ENCODE measurements at places on chromosomes 1 and 21.

DNA sequence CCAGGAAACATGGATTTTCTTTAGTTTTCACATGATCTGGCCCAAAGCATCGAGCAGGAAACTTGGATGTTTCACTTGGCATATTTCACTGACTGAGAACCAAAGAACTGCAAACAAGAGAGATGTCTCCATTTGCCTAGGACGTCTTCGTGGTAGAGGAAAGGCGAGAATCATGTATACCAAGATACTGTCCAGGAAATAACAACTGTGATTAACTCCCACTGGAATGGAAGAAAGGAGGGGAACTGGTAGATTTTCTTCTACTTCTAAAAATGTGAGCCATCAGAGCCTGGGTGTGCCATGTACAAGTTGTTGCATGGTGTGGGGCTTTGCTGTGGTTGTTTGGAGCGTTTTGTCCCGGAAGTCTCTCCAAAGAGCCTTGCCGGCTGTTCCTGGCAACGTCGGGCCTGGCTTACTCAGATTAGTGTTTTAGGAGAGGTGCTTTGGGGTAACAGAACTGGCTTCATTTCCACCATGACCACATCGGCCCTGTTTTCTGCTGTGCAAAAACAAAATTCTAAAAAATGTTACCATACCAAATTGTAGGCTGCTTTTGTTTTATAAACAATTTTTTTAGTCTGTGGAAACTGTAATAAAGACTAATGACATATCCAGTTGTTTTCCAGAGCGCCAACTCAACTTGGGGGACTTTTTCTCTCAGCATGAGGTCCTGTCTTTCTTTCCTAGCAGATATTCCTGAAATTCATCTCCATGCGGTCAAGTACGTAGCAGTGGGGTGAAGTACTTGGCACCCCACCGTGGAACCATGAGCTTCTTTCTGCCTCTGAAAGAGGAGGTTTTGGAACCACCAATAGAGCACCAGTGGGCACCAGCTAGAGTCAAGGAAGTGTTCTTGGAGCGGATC lies 118.3 kb downstream of the TM2D1 start:
- no peak for DNase-seq

- DNase-seq, result no peak
These were observed 141.3 kb downstream of the SPATA46 start for GRCh38 chr1:162235241-162235800.

GRCh38 chr1:150621497-150622302 lies 7.7 kb downstream of the ENSA start:
- peak; percentile 17 for DNase-seq

DNA sequence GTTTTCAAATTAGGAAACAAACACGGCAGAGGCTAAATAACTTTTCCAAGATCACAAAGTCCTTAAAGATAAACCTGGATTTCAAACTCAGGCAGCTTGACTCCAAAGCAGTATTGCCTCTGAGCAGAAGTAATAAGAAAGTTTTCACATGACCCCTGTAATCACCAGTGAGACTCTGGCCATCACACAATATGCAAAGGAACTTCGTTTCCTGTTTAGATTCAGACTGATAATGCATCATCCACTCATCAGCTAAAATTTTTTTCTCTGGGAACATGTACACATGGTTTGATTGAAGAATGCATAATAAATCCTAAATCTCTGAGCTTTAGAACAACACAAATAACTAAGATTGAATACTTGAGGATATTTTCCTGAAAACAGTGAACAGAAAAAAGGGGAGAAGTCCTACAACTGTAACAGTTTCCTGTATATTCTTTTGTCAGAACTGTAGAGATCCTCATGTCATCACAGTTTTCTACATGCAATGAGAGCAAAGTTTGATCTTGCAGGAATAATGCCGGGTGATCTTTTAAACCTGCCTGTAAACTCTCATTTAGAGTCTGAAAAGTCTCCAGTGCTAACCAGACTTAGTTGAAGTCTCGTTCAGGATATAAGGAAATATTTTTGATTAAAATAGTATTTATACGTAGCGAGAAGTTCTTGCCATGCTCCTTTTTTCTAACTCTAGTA lies 225.3 kb downstream of the SPATA17 start:
- no peak for DNase-seq

DNA sequence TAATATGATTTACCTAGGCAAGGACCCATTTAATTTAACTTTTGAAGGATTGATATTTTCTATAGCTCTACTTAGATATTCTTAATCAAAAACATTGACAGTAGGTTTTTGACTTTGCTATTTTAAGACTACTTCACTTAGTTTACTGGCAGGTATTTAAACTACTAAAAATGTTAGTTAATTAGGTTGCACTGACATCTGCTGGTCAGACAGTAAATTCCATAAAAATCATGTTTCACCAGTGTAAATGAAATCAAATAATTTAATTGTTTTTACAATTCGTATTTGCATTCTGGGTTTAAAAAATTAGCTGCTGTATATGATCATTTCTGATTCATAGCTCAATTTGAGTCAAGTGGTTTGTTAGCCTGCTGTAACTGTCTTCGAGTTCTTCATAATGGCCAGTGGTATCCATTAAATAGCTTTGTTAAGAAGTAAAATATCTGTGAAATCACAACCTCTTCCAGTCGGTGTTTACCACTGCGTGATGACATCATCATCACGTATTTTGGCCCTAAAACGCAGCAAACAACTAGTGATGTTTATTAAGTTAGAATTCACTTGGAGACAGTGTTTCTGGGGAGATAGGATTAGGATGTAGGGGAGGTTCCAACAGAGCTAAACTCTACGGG lies 26.2 kb downstream of the EXTL2 start:
- DNase-seq, result no peak

- no peak for DNase-seq
These were observed 138.2 kb upstream of the SPAG17 start for GRCh38 chr1:118323246-118323645.

DNA sequence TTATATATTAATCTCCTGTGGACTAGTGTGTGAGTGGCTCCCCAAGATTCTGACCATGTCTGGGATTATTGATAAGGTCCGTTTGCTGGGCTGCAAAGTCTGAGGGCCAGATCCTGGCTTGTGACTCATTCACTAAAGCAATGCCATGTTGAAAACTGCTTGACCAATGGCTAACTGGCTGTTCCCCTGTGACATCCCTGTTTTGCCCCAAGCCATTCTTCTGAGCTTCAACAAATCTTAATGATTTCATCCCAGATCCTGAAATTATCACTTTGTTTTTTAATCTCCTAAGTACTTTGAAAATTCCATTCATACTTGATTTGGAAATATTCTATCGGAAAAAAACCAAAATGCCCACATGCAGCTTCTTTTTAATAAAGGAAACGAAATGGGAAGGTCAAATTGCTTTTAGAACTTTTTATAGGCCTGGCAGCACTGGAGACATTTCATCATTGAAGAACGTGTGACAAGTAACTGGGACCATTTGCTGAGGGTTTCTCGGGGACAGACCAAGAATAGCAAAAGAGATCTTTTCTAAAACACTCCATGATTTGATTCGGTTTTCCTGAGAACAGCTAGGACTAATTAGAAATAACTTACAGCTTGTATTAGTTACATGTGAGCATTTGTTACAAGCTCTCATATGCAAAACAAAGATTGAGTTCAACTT lies 121.3 kb downstream of the TGFB2 start:
- DNase-seq, result no peak

DNA sequence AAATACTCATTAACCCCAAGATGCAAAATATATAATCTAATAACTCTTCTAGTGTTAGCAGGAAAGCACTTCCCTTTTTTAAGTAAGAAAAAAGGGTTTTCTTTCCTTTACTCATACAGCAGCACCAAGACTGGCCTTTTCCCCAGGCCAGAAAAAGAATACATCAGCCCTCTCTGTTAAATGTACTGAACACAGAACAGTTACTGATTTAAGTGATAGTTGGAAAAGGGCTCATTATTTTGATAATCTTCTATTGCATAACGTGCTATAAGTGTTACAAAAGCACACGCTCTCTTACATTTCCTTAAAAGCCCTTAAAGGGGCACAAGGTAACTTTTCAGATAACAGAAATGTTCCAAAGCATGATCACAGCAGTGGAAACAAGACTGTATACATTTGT lies 142.9 kb downstream of the TIAM1 start:
- DNase-seq, result no peak

- DNase-seq, result no peak
These were observed 44.2 kb downstream of the WDR64 start for GRCh38 chr1:241696172-241696814.

DNA sequence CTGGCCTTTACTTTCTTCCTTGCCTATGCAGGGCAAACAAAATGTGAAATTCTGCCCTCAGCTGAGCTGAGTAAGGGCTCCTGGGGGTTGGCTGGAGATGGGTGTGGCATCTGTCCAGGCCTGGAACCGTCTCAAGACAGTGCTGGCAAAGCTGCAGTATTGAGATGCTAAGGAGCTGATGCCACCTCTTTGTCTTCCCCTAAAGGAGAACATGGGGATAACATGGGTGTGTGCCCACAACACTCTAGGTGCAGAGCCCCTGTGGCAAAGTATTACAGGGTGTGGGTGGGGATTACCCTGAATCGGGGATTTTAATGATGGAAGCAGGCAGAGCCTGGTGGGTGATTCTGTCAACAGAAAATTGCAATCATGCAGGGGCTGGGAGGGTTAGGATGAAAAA lies 2.5 kb upstream of the ST3GAL3 start:
- no peak for DNase-seq

- no peak for DNase-seq
These were observed 160.1 kb downstream of the SLC45A1 start for GRCh38 chr1:8477983-8478362.

GRCh38 chr1:36076979-36077573 lies 6.8 kb upstream of the TEKT2 start:
- DNase-seq, result no peak

- DNase-seq, result no peak
These were observed 86.7 kb upstream of the TTC34 start for GRCh38 chr1:2887941-2888855.

DNA sequence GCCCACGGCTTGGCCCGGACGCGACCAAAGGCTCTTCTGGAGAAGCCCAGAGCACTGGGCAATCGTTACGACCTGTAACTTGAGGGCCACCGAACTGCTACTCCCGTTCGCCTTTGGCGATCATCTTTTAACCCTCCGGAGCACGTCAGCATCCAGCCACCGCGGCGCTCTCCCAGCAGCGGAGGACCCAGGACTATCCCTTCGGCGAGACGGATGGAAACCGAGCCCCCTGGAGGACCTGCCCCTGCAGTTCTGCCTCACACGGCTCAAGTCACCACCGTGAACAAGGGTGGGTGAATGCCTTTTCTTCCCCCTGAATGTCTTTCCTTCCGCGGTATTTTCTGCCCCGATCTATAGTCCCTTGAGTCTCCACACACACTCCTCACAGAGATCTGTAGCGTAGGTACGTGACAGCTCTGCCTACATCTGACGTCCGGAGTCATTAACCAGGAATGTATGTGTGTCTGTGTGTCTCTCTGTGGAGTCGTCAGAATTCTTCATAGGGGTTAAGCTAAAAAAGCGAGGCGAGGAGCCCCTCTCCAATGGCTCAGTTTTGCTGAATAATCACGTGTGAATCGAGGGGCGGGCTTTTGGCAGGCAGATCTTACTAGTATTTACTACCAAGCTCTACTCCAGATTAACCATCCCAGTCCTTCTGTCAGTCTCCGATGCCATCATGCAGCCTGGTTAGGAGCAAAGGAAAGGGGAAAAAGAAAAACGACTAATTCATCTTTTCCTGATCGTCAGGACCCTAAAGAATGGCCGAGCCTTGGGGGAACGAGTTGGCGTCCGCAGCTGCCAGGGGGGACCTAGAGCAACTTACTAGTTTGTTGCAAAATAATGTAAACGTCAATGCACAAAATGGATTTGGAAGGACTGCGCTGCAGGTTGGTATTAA lies at the start of gene CDKN2C:
Gene CDKN2C, plus strand, starts transcription at position 635 of the 898 bp plus-strand sequence. Its CDS starts 124 bp downstream, at position 759.
- DNase-seq, result peak; percentile 25

DNA sequence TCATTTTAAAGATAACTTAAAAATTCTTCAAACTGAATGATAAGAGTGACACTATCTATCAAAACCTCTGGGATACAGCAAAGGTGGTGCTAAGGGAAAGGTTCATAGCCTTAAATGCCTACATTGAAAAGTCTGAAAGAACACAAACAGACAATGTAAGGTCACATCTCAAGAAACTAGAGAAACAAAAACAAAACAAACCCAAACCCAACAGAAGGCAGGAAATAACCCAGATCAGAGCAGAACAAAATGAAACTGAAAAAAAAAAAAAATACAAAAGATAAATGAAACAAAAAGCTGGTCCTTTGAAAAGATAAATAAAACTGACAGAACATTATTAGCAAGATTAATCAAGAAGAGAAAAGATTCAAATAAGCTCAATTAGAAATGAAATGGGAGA lies 6.8 kb downstream of the ODF2L start:
- DNase-seq, result no peak

GRCh38 chr1:15445390-15446122 lies 7.3 kb downstream of the CTRC start:
- no peak for DNase-seq
